ENCODE measurements at places on chromosomes 6 and 20.

GRCh38 chr6:169669889-169670288 lies 31.9 kb downstream of the WDR27 start:
- DNase-seq = no peak

GRCh38 chr6:49453221-49453620 lies 9.8 kb downstream of the MMUT start:
- no peak for DNase-seq

DNA sequence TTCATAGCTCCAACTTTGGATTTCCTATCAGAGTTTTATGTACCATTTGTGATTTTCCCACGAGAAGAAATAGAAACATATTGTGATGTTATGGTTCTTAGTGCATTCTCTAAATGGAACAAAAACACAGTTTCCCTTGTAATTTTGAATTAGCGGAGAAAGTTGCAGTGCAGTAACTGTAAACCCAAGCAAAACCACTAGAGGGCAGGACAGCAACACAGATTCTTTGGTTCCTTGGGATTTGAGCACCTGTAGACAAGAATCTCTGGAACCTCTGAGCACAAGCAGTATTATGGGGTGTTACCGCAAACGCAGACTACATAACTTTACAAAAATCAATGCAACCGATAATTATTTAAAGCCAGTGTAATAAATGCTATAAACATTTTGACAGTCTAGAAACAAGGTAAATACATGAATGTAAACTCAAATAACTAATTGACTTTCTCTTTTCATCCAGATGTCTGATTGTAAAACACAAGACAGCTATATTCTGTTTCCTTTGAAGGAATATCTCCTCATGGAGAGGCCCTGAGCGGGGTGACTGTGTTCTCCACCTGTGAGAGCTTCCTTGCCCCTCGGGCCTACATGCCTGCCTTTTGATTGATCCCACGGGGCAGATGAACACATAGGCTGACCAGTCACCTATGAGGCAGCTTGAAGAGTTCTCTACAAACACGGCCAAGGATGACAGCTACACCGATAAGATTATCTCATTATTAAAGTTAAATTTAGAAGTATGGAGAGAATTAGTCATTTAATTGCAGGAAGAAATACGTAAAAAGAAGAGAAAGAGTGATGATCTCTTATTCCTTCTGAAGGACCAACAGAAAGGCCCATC lies 67.5 kb upstream of the COL21A1 start:
- no peak for DNase-seq

DNA sequence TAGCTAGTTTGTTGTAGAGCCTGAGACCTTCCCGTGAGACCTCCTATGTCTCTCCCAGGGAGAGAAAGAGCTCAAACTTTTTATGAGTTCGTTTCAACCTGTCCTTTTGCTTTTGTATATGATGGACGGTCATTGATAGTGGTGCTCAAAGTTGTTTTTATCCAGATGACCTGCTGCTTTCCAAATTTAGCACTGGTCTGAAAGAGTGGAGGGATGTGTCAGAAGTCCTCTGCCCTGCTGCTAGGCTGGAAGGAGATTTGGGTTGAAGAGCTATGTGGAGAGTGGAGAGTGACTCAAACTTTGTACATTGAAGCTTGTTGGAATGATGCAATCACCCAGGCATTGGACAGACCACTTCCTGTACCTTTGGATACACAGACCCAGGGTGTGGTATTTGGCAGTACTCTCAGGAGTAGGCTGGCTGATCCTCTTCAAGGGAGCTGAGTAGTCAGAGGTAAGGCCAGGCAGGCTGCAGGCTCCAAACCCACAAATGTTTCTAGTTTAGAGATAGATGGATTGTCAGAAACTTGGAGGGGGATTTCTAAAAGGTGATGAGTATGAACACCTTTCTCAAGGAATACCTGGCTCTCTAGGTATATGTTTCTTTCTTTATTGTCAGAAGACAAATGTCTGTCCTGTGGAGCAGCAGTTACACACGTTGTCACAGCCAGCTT lies 49.4 kb upstream of the RREB1 start:
- DNase-seq = no peak

DNA sequence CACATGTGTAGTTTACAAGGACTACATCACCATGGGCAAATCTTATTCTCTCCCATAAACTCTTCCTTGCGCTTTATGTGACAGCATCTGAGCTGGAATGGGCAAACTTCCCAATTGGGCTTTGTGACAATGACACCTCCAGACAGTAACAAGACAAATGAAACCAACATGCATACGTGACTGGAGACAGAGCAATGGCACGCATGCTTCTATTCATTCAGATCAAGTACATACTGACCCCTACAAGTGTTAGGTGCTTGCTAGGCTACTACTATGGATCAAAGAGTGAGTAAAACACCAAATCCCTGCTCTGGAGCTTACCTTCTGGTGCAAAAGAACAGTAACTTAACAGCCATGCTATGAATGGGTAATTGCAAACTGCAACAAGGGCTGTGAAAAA lies 394.9 kb downstream of the BTBD9 start:
- no peak for DNase-seq

GRCh38 chr6:16183187-16183664 lies 54.3 kb downstream of the MYLIP start:
- no peak for DNase-seq

DNA sequence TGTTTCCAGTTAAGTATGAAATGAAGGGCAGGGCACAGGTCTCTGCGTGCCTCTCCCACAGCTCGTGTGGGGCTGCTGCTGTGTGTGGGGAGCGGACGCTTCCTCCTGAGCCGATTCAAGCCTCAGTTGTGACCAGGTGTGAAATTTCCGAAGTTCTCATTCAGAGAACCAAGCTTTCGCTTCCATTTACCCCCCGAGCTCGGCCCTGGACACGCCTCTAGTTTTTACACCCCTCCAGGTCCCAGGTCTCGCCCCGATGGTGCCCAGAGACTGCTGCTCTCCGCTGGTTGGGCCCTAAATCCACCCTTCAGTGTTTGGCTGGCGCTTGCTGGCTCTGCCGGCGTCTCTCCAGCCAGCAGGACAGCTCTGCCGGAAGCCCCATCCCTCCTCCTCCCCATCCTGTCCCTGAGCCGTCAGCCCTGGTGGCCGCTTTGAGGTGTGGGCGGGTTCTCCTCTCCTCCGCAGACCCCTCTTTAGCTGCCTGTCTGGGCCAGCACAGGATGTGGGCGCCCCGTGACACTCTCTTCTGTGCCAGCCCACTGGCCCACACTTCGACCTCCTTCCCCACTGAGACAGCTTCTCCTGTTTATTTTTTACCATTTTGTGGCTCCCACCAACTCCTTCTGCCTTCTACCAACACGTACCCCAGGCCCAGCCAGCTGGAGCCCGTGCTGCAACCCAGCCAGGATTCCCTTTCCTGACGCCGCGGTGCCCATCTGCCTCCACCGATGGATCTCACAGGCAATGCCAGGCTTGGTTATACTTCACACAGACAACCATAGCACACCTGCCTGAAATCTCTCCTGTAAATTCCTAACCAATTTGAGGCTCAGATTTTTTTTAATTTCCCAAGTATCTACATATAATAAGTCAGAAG lies 142.8 kb downstream of the DLL1 start:
- peak; percentile 52 for DNase-seq

DNA sequence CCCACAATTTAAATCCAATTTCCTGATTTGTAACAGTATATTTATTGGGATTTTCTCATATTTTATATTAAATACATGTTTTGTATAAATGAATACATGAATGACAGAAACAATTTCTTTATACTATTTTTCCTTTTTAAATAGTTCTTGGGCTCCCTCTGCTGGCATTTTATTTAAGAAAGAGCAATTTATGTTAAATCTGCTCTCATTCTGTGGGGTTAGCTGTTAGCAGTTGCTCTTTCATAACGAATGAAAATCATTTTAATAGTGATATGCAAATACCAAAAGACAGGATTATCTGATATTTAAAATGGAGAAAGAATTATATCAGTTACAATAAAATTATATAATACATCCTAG lies 118.3 kb downstream of the RALGAPA2 start:
- no peak for DNase-seq

GRCh38 chr6:21593412-21593926 lies at the start of gene SOX4:
SOX4 (plus strand) TSS chr6:21593751; CDS start chr6:21594535, 784 bp downstream.
- DNase-seq = peak; percentile 58

GRCh38 chr6:41957117-41957516 lies 15.5 kb upstream of the CCND3 start:
- no peak for DNase-seq

Measured in activated T-cell treated with anti-CD3 and anti-CD28 coated beads, Interleukin-2, amount 50 U/mL, for 1 hour (primary cell).